Stimulated activated CD4-positive, alpha-beta T cell treated with anti-CD3 and anti-CD28 coated beads, Interleukin-1b, Interleukin-23, amount 100 ng/mL, for 4 hours (primary cell): ENCODE measurements at places on chromosomes 6 and 20.

GRCh38 chr6:144007478-144008119 lies 460 bp downstream of the PLAGL1 start:
- no peak for DNase-seq

DNA sequence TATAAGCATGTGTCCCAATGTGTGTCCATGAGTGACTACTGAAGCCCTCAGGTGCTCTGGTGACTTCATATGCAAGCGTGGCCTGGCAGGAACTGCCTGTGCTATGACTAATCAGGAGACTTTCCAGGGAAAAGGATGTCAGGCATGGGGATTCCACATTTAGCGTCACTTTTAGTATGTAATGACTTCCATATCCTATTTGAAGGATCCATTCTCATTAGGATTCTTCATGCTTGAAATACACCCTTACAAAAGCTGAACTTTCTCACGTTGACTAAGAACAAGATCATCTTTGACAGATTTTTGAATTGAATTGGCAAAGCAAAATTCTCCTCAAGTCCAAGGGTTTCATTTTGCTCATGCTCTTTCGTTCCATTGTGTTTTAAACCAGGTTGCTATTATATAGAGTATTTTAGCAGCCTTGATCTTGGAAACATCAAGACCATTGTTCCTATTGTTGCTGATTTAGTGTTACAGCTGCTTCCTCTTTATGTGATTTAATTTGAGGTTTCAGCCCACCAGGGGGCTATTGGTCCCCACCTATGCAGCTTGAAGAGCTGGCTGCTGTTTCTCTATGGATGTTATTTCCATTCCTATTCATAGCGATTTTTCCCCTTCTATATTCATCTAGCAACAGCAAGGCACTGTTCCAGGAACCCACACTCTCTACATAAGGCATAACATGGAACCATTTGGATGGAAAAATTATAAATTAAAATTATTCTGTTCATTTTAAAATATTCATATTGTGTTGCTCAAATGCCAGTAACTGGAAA lies 418.6 kb downstream of the CDKAL1 start:
- no peak for DNase-seq

DNA sequence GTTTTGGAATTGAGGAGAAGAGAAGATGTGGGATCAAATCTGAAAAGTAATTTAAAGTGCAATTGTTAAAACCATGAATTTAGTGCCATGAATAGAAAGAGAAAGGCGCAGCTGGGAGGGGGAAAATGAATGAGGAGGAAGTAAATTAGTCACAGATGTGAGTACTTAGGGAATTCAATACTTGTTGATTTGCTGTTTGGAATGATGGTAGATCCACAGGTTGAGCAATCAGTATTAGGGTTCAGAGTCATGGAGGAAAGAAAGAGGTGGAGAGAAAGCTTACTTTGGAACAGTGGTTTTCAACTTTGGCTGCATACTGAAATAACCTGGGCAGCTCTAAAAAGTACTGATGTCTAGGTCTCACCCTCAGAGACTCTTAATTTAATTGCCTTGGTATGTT lies 229.7 kb upstream of the ASCC3 start:
- no peak for DNase-seq

DNA sequence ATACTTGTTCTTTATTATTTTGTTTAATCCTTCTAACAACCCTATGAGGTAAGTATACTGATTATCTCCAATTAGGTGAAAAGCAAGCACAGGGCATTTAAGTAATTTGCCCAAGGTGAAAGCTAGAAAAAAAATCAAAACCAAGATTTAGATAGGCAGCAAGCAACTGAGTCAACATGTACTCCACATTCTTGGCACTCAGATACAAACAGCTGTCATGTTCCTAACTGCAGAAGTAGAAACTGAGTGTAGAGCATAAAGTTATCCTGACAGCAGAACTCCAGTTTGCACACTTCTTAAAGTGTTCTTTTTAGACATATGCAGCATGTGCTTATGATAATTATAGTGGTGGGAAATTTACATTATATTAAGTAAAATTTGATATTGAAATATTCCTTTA lies 278.1 kb downstream of the MEI4 start:
- DNase-seq = no peak

- no peak for DNase-seq
Observed at GRCh38 chr6:34587325-34587724, 31.2 kb upstream of the SPDEF start.

DNA sequence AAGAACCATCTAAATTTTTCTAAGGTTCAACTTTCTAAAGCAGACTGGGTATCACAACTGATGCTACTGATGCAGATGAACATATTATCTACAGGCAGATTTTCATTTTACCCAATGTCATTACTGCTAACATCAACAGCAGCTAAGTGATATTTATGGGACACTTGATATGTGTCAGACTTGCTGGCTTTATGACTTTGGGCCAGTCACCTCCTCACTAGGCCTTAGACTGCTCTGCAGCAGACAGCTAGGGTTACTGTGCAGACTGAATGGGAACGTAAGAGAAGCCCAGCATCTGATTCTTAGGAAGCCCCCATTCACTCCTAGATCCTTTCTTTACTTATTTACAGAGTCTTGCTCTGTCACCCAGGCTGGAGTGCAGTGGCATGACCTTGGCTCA lies 66.2 kb downstream of the MYH7B start:
- DNase-seq = no peak

DNA sequence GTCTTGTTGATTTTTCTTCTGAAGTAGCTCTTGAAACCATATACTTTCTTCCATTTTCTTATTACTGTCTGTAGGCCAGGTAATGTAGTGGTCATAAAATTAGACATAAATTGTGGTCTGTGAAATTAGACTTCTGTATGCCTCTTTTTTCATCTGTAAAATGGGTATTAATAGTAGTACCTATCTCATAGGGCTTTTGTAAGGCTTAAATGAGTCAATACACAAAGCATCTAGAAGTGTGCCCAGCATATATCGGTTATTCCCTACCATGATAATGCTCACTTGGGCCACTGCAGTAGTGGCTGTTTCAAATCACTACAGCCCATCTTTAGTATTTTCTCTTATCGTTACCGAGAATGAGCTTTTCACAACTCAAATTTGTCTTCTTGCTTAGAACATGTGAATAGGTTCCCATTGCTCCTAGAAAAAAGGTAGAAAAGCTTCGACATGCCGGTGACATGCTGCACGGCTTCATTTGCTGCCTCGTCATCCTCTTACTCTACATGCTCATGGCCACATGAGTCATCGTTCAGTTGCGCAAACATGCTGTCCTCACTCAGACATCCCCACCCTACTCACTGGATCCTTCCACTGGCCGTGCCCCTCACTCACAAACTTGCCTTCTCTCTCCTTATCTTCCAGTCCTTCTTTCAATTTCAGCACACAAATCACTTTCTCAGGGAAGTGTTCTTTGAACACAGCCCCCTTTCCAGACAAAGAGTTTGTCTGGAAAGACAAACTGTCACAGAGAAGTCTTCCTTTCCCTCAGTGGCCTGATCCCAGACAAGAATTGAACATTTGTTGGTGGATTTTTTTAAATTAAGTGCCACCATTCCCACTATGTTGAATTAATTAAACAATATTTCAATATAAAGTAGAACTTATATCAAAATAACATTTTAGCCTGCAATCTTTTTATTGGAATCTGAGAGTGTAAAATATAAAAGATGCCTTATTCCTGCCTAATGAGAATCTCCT lies 32.2 kb upstream of the ERVFRD-1 start:
- DNase-seq = no peak

DNA sequence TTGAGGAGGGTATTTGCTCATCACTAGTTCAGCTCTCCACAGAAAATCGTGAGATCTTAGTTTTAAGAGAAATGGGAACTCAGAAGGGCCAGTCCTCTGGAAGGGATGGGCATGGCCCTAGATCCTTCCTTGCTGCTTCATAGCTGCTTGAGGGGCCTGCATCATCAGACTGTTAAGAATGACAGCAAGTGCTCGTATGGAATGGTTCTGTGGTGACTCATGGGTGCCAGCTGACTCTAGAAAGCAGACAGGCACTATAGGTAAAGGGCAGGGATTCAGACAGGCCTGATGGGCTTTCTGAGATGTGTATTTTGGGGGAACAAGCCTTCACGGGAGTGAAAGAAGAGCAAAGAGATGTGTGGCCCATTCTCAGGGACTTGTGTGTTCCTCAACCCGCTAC lies 90.8 kb downstream of the MYLK4 start:
- no peak for DNase-seq

GRCh38 chr20:33441142-33441955 lies 2.2 kb downstream of the SNTA1 start:
- no peak for DNase-seq

- DNase-seq = no peak
Observed at GRCh38 chr6:78599526-78599925, 267.8 kb upstream of the IRAK1BP1 start.

GRCh38 chr6:16602035-16602434 lies 159.2 kb downstream of the ATXN1 start:
- DNase-seq = no peak

DNA sequence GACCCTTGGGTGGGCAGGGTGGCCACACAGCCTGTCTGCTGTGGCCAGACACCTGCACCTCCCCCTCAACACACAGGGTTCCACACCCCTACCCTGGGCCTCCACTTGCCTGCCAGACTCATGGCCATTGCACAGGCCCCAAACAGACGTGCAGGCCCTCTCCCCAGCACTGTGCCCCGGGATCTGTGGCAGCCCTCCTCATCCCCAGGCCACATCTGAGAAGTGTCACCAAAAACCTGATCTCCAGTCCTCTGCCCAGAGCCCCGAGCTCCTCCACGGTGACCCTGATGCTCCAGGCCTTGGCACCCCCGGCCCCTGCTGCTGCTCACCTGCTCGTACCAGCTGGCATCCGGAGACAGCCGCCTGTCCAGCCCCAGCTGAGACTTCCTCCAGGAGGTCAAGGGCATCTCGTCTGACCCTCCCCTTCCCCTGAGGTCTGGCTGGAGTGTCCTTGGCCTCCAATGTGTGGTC lies 160.1 kb downstream of the DLL1 start:
- no peak for DNase-seq

GRCh38 chr6:3321875-3322274 lies 63.1 kb downstream of the PSMG4 start:
- no peak for DNase-seq

GRCh38 chr20:63968136-63968927 lies 1.4 kb downstream of the ZNF512B start:
- DNase-seq = no peak

- no peak for DNase-seq
Observed at GRCh38 chr6:66896415-66896814, 1189.4 kb upstream of the EYS start.

- no peak for DNase-seq
Observed at GRCh38 chr6:157046776-157047175, 269.6 kb downstream of the ARID1B start.

DNA sequence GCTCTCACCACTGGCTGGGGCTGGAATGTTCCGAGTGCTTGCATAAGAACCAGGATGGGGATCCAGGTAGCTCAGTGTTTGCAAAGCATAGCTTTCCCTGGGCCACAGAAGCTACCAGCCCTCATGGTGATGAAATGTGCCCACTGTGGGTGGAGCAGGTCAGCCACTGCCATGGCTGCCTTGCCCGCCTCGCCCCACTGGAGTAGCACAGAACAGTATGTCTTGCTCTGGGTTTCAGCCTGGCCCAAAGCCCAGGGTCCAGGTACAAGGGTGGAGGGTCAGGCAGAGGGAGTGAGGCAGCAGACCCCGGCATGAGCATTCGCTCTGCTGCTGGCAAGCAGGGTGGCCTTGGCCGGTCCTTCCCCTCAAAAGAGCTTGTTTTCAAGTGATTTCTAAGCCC lies 34.7 kb downstream of the KCNK17 start:
- DNase-seq = no peak

DNA sequence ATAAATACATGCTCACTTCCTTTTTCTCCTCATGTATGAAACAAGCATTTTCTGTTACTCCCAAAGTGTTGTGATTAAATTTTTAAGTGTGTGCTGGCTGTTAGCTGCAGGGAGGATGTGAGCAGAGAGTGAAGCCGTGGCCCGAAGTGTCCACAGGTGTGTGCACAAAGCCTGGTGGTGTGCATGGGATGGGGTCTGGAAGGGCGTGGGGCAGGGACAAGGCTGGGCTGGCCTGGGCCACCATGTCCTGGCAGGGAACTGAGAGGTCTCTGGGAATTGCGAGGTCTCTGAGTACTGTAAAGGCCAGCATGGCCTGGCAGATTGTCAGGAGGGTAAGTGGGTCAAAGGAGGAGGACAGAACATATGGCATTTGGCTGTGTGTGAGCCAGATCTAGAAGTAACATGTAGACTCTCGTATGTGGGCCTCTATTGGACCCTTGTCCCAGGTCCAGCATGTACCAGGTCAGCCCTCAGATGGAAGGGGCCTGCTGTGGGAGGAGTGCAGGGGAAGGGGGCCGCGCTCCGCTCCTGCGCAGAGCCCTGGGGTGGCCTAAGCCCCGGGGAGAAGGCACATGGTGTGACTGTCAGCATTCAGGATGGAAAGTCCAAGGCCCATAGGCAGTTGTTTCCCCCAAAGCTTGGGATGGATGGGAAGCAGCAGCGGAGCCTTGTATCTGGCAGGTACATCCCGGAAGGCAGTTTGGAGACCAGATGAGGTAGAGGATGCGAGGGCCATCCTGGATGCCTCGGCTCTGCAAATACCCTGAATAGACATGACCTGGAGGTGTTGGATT lies 45.1 kb upstream of the PHACTR3 start:
- DNase-seq = no peak

DNA sequence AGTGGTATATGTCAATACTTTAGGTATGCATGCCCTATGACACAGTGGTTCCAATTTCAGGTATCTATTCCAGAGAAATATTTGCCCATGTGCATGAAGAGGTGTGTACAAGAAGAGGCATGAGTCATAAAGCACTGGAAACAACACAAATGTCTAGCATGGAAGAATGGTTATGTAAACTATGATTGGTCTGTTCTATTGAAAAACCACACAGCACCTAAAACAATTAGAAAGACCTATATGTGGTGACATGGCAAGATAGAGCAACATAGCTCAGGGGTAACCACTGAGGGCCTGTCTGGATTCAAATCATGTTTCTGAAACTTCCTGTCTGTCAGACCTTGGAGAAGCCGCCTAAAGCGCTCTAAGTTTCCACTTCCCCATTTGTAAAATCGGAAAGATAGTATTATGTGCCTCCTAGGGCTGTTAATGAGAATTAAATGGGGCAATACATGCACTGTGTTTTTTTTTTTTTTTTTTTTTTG lies 76.0 kb upstream of the SHLD1 start:
- no peak for DNase-seq

DNA sequence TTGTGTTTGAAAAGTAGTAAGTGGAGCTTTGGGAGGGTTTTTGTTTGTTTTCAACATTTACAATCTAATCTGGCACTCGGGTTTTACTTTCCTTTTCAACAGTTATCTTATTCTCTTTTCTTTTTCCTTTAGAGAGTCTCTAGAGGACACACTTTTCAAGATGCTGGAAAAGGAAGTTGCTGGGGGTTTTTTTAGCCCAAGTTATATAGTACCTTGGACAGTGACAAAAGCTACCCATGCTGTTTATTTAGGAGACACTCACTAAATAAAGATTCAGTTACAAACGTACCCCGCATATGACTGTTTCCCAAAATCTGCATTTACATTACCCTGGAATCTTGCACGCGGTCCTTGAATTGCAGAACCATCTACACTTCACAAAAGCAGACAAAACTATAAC lies 78.8 kb downstream of the MAP7 start:
- no peak for DNase-seq

- DNase-seq = no peak
Observed at GRCh38 chr6:3869632-3870527, 20.7 kb downstream of the FAM50B start.
